ENCODE measurements at places on chromosomes 16 and 17. TPM values are rescaled to one million over a fixed set of nuclear protein-coding genes. Genes with fewer than 3 reads are reported as not detected.
A peak's percentile ranks its signal among the peaks of the same experiment; 100 is the strongest.

DNA sequence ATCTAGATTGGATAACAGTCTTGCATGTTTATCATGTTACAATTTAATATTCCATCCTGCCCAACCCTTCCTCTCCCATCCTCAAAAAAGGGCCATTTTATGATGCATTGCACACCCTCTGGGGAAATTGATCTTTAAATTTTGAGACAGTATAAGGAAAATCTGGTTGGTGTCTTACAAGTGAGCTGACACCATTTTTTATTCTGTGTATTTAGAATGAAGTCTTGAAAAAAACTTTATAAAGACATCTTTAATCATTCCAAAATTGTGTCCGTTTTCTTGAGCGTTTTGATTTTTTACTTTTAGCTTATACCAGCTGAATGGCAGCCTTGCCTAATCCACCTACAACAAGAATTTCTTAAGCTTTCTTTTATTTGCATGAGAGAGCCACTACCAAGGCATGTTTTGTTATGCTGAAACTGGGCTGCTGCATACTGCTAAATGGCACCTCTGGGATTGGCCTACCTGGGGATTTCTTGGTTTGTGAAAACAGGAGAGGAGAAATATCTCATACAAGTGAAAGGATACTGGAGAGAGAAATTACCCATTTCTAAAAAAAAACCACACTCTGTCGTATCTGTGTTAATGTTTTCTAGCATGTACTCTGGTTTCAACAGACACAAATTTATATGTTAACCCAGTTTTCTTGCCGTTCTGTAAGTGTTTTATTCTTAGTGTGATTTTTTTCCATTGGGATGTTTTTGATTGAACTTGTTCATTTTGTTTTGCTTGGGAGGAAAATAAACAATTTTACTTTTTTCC lies 52.2 kb downstream of the TUBD1 start:
- peak overlapping the region; percentile 96 for H3K4me3 ChIP-seq
- peaks cover 6% of the 10 kb centered on the region for H3K27me3 ChIP-seq
- DNase-seq, result no peak
- H3K4me1 ChIP-seq, result peaks cover 42% of the 10 kb centered on the region
- H3K36me3 ChIP-seq, result peaks cover 48% of the 10 kb centered on the region

MT1F gene
- 5.9 TPM for total RNA-seq

DNA sequence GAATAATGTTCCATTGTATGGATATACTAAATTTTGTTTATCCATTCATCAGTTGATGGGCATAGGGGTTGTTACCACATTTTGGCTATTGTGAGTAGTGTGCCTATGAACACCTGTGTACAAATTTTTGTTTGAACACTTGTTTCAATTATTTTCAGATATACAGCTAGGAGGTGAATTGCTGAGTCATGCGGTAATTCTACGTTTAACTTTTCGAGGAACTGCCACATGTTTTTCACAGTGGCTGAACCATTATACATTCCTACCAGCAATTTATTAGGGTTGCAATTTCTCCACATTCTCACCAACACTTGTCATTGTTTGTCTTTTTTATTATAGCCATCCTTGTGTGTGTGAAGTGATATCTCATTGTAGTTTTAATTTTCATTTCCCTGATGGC lies 75.6 kb downstream of the AKAP1 start:
- peaks cover 9% of the 10 kb centered on the region for H3K4me1 ChIP-seq
- no peak overlapping the region for H3K4me3 ChIP-seq
- H3K36me3 ChIP-seq, result no peaks in the 10 kb centered on the region
- no peak for DNase-seq
- no peaks in the 10 kb centered on the region for H3K27me3 ChIP-seq

DNA sequence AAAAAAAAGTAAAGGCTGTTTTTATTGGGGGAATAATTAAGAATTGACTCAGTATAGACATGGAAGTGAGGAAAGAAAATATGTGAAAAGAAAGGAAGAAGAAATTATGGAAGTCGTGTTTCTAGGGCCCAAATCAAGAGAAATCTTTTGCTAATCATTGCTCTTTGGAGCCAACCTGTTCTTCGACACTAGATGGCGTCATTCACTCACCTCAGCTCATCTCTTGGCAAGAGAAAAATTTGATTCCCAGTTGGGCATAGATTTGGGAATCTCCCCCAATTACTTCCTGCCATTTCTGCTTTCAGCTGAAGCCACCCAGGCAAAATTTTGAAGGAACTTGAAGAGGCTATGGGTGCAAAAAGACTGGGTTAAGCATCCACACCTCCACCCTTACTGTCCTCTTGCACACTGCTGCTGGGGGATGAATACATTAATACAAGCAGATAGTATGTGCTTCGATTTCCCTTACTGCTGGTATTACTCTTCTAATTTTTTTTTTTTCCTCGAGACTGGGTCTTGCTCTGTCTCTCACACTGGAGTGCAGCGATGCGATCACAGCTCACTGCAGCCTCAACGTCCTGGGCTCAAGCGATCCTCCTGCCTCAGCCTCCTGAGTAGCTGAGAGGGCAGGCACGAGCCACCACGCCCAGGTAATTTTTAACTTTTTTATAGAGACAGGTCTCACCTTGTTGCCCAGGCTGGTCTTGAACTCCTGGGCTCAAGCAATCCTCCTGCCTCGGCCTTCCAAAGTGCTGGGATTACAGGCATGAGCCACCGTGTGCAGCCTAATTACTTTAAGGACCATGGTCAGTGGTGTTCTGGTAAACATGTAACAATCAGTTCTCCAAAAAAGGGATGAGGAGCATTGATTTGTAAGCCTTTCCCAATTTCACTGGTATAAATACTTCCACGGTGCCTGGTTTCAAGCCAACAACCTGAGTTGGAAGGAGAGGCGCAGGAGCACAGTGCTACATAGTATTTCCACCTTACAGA lies 13.5 kb downstream of the PSMD7 start:
- peaks cover 9% of the 10 kb centered on the region for H3K36me3 ChIP-seq
- H3K4me3 ChIP-seq, result no peak overlapping the region
- DNase-seq, result no peak
- peak overlapping the region; percentile 17 for H3K27ac ChIP-seq
- H3K27me3 ChIP-seq, result no peaks in the 10 kb centered on the region

DNA sequence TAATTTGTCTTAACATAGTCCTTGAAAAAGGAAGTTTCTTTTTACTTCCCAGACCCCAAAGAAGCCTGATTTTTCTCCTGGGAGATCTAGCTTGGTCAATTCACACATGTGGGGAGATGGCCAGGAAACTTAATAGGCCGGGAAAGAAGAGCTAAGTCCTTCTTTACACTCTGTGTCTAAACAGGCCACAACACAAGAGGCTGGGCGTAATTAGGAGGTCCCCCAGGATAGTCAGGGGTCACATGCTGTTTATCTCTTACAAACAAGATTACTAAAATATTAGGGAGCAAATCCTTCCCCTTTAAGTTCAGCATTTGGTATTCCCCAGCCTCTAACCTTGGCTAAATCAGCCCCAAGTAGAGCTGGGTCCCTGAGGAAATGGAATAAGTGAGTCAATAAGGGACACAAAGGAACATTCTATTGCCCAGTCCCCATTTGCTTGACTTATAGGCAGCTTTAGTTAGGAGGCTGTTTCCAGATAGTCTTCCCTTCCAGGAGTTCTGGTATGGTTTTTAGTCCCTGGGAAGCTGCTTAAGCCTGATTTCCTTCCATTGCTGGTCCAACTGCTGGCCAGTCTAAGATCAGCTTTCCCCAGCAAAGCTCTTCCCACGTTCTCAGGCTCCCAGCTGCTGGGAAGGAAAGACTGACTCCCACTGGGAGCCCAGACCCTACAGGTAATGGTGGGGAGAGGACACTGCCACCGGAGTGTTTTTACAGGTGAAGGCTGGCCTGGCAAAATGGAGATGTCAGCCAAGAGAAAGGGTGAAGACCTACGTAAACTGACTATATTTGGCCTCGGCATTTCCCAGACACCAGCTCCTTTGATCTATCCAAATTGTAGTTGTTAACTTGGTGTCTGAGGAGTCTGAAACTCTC lies 14.1 kb upstream of the HOXB9 start:
- peaks cover 100% of the 10 kb centered on the region for H3K27me3 ChIP-seq
- no peak overlapping the region for H3K27ac ChIP-seq
- no peak overlapping the region for H3K4me3 ChIP-seq
- no peaks in the 10 kb centered on the region for H3K4me1 ChIP-seq

DNA sequence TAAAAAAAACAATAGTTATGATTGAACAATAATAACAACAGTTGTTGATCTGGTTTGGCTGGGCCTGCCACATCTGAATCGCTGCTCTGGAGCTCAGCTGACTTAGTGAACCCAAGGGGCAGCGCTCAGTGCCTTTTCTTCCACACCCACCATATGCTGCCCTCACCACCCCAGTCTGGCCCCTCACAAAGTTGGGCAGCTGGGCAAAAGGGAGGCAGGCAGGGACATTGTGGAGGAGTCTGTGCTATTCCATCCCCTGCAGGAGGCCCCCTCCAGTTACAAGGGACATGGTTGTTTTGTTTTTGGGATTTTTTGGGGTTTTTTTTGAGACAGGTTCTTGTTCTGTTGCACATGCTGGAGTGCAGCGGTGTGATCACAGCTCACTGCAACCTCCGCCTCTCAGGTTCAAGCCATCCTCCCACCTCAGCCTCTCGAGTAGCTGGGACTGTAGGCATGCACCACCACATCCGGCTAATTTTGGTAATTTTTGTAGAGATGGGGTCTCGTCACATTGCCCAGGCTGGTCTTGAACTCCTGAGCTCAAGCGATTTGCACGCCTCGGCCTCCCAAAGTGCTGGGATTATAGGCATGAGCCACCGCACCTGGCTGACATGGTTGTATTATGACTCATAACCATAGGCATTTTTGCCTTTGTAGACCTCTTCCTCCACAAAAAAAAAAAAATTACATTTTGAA lies 8.6 kb upstream of the PECAM1 start:
- no peak overlapping the region for H3K27ac ChIP-seq
- H3K27me3 ChIP-seq, result no peaks in the 10 kb centered on the region
- H3K4me1 ChIP-seq, result peaks cover 5% of the 10 kb centered on the region
- H3K4me3 ChIP-seq, result no peak overlapping the region
- no peaks in the 10 kb centered on the region for H3K36me3 ChIP-seq

NACA2 gene
- total RNA-seq, result not detected

DNAH3 gene
- 0.24 TPM for total RNA-seq

DNA sequence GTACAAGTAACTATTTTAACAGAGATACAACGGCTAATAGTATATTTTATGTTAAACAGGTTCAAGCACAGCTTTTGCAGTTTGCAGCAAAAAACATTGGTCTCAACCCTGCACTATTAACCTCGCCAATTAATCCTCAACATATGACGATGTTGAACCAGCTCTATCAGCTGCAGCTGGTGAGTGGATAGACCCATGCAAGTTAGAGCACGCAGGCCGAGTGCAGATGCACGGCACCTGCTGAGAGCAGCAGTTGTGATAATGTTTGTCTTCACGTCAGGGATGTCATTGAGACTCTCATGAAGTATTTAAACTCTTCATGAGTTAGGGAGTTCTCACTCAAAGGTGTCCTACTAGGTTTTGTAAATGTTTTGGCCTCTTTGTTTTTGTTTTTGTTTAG lies 45.6 kb downstream of the TMC6 start:
- H3K4me1 ChIP-seq, result peaks cover 6% of the 10 kb centered on the region
- no peak for DNase-seq
- H3K4me3 ChIP-seq, result no peak overlapping the region
- peaks cover 22% of the 10 kb centered on the region for H3K36me3 ChIP-seq
- no peak overlapping the region for H3K27ac ChIP-seq
- H3K27me3 ChIP-seq, result no peaks in the 10 kb centered on the region

AXIN1 gene
- 31.8 TPM for total RNA-seq

GRCh38 chr17:35801583-35802224 lies 6.3 kb upstream of the MMP28 start:
- peaks cover 41% of the 10 kb centered on the region for H3K27me3 ChIP-seq
- H3K4me3 ChIP-seq, result no peak overlapping the region
- peaks cover 13% of the 10 kb centered on the region for H3K4me1 ChIP-seq

DNA sequence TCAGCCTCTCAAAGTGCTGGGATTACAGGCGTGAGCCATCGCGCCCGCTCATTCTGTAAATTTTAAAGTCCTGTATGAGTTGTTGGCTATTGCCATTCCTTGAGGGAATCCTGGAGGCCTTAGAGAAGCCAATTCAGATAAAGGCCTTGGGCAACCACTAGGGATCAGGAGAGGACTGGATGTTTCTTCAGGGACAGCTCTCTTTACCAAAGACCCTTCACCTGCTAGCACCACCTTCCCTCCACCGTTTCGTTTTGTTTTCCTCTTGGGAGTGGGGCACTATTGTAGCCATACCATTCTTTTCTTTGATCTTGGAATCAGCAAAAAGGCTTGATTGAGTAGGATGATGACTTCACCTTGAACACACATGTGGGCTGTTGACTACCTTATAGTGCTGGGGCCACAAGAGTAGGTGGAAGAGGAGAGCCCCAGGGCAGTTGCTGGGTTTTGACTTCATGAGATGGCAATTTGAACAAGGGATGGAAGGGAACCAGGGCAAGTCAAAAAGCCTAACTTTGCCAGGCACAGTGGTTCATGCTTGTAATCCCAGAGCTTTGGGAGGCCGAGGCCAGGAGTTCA lies 7.0 kb upstream of the ANKRD40CL start:
- H3K27me3 ChIP-seq, result no peaks in the 10 kb centered on the region
- H3K4me3 ChIP-seq, result no peak overlapping the region
- H3K27ac ChIP-seq, result no peak overlapping the region

- H3K4me1 ChIP-seq, result no peaks in the 10 kb centered on the region
- no peak overlapping the region for H3K4me3 ChIP-seq
- DNase-seq, result peak; percentile 53
- no peak overlapping the region for H3K27ac ChIP-seq
- H3K36me3 ChIP-seq, result no peaks in the 10 kb centered on the region
These were observed 41.5 kb downstream of the C16orf82 start for GRCh38 chr16:27108051-27108770.

DNA sequence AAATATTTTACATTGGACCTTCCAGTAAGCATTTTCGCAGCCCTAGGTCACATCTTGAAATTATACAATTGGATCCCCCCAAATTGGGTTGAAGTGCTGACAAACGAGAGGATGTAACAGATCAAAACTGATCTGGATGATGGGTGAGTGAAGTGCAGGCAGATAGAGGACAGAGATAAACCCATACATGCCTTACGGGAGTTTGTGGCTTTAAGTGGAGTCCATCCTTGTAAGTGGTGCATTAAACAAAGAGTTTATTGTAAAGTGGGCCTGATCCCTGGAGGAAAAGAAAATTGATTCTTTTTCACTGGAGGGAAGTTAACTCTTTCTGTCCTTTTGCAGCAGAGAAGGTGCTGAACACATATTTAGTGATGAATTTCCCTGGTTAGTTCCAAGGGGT lies 39.0 kb upstream of the KCNJ2 start:
- H3K36me3 ChIP-seq, result peaks cover 3% of the 10 kb centered on the region
- H3K27ac ChIP-seq, result no peak overlapping the region
- H3K27me3 ChIP-seq, result no peaks in the 10 kb centered on the region
- DNase-seq, result no peak
- peaks cover 25% of the 10 kb centered on the region for H3K4me1 ChIP-seq

- no peaks in the 10 kb centered on the region for H3K36me3 ChIP-seq
- H3K27me3 ChIP-seq, result no peaks in the 10 kb centered on the region
- H3K27ac ChIP-seq, result no peak overlapping the region
- H3K4me3 ChIP-seq, result no peak overlapping the region
- peaks cover 5% of the 10 kb centered on the region for H3K4me1 ChIP-seq
These were observed 4.9 kb downstream of the CCL5 start for GRCh38 chr17:35875072-35875799.

- no peak overlapping the region for H3K27ac ChIP-seq
- H3K36me3 ChIP-seq, result peaks cover 3% of the 10 kb centered on the region
- peaks cover 46% of the 10 kb centered on the region for H3K4me1 ChIP-seq
- H3K27me3 ChIP-seq, result peaks cover 5% of the 10 kb centered on the region
- H3K4me3 ChIP-seq, result no peak overlapping the region
These were observed 87.0 kb upstream of the TBX2 start for GRCh38 chr17:61312406-61313295.

GRCh38 chr17:20141198-20141972 lies 132.2 kb downstream of the SPECC1 start:
- H3K36me3 ChIP-seq, result no peaks in the 10 kb centered on the region
- H3K4me1 ChIP-seq, result peaks cover 9% of the 10 kb centered on the region
- peaks cover 4% of the 10 kb centered on the region for H3K27me3 ChIP-seq
- no peak overlapping the region for H3K27ac ChIP-seq
- DNase-seq, result no peak

TBX21 gene
- total RNA-seq, result not detected

Measured in type B pancreatic cell (in vitro differentiated cells).